Thoracic aorta (tissue), 2 donors: ENCODE measurements at places on chromosomes 4 and X.

DNA sequence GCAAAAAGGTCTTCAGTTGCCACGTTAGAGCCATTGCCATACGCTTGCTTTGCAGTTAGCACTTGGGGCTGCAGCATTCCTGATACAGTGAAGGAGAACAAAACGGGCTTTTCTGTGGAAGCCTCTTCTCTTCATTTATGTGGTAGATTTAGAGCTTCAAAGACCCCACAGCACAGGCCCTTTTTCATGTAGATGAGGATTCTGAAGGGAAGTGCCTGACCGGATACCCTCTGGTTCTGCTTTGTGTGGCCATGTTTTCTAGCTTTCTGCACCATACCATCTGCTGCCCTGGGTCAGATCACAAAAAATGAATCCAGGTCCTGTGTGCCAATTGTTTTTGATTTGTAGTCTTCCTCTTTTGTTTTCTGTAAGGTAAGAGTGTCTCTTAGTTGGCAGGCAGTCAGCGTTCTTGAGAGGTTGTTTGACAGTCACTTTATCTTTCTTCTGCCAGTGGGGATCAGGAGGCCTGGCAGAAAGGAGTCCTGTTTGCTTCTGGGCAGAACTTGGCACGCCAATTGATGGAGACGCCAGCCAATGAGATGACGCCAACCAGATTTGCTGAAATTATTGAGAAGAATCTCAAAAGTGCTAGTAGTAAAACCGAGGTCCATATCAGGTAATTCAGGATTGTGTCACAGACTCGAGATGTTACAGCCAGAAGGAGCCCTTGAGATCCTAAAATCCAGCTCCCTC lies 7.7 kb downstream of the LAP3 start:
- DNase-seq: no peak

- no peak for DNase-seq
These were observed 58.4 kb upstream of the STS start for GRCh38 chrX:7088968-7089615.

DNA sequence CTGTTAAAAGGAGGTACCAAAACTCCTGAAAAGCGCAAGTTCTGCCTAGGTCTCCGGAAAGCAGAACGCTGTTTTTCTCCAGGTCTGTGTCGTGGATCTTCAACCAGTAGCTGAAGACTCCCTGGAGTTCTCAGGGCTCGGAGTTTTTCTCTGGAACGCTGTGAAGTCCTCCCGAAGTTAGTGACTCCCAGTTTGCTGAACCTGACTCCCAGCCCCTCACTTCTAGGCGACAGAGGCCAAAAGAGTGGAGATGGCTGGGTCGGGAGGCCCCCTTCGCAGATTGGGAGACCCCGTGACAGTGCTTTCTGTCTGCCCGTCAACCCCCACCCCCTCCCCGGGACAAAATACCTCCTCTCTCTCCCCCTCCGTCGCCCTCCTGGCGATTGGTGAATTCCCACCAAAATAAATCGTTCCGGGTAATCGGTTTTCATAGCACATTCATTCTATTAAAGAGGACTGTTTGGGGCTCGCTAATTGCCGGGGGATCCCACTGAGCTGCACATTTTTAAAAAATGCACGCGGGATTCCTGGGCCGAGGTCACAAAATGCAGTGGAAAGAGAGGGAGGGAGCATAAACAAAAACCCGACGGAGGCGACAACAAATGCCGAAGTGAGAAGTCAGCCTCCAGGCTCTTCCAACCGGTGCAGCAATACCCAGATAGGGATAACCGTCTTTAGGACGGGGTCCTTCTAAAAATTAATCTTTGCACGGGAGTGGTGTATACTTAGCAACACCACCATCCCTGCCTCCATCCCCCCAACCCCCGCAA lies 4.0 kb upstream of the MSX1 start:
- DNase-seq: no peak

DNA sequence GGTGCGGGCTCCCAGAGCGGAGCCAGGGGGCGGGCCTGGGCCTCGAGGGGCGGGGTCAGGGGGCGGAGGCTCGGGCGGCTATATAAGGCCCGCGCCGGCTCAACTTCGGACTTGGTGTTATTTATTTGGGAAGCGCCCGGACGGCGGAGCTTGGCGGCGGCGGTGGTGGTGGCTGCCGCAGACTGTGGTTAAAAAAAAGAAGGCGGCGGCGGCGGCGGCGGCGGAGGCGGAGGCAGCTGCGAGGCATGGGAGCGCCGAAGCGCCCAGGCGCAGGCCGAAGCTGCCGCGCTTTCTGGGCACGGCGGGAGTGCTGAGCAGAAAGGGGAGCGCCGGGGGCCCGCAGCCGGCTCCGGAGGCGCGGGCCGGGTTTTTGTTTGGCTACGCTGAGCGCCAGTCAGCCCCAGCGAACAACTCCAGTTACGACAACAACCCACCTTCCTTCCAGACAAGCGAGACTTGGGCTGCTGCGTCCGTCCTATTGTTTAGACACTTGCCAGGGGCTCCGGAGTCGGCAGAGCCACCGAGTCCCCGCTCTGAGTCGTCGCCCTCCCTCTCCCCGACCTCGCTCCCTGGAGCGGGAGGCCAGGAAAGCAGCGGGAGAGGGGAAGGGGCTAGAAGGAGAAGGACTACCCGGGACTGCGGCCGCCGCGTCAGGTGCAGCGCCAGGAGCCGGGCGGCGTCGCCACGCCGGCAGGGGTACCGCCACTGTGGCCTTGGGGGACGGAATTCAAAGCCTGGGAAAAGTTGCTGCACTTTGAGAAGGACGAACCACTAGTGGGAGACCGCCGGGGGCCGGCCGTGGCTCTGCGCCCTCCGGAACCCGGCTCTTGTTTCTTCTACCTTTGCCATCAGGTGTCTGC lies at the start of gene SLIT2:
TSS of gene SLIT2 (plus strand) at position 110 of the 860 bp plus-strand sequence. CDS start 1,911 bp downstream, outside the sequence.
- no peak for DNase-seq

DNA sequence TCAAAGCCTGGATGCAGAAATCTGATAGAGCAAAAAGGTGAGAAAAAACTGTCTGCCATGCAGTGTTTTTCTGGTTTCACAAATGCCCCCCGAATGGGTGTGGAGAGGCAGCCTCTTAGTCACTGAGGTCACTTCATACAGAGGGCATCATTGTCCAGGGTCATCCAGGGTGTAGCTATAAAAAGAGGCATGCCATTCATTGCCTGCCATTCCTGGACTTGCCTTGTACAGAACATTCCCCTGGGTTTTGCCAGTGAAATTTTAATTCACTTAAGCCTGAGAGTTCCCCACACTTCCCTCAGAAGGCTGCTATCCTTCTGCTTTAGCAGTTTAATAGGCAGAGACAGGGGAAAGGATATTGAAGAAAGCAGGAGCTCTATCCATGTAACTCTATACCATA lies 230.3 kb downstream of the UNC5C start:
- DNase-seq: no peak

DNA sequence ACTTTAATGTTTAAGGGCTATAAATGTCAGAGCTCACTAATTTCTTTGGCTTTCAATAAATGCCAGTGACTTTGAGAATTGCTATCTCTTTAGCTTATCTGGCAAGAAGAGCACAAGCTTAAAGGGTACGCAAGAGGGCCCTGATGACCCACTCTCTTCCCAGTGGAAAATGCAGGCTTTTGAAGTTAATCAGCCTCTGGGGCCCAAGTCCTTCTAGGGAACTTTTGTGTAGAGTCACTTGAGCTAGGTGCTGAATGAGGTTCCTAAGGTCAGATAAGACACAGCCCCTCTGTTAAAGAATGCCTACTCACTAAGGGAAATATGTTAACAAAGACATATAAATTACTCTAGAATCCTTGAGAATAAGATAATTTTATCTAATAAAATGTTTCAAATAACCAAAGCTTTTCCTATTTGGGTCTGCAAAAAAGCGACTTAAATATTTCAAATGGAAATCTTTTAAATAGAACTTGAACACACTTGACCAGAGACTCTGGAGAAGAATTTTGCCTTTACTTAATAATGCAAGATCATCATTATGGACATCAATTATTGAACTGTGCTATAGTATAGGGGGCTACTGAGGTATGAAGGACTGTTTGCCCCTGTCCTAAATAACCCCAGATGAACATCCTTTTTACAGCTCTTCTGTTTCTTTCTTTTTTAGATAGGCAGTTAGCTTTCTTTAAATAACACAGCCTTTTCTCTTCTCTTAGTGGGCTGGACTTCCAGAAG lies 430.1 kb downstream of the GBA3 start:
- DNase-seq: no peak

DNA sequence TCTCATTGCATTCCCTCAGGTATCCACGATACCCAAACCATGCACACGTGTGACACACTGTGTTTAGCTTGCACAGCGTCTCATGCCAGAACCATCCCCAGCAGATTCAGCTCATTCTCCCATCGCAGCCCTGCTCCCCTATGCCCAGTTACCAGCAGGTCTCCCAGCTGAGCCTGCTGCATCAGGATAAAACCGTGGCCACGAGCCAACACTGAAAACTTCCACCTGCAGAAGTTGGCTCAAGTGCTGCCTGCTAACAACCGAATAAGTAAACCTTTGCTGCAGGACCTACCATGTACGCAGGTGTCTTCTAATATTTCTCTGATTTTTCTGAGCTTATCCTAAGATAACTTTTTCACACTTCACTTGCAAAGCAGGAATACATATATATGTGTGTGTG lies 120.4 kb upstream of the STS start:
- no peak for DNase-seq

- DNase-seq: no peak
These were observed 17.2 kb upstream of the SH3TC1 start for GRCh38 chr4:8181844-8182243.

DNA sequence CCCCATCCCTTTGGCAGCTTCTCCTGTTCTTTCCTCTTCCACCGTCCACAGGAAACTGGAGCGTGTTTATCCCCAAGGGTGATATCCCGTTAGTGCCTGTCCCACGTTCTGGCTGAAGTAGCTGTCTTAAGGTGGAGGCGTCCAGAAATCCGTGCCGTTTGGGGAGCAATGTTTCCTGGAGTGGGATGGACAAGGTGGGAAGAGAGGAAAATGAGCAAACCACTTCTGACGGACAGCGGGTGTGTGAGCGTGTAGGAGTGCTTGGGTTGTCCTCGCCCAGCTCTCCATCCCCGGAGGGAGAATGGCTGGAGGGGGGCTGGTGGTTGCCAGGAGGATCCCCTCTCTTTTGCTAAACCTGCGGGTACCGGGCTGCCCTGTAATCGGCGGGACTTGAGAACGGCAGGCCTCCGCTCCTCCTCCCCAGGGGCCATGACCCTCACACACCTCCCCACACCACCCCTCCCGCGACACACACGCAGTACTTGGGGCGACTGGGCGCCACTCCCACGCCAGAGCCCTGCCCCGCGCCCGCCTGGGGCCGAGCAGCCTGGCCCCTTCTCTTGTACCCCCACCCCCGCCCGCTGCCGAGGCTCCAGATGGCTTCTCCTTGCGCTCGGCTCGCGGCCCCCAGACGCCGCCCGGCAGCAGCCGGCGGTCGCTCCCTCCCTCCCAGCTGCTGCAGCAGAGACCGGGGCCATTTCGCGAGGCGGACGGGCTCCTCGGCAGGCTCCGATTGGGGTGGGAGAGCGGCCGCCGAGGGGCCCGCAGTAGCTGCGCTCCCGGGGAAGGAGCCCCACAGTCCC lies 13.9 kb upstream of the PRDM8 start:
- DNase-seq: no peak

DNA sequence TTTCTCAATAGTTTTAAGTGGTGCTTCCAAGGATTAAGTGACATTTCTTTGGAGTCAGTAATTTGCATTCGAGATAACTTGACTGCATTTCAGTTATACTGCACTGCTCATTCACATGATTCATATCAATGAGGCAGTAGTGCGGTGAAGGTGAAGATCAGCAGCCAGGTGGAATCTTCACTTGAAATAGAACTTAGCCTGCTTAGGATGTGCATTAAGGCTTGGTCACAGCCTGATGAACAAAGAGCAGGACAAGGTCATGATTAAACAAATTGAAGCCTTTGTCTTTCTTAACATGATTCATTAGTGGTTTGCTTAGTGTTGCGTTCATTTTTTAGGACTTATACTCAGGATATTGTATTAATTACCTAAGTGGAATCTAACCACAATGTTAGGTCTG lies 212.1 kb upstream of the GALNTL6 start:
- no peak for DNase-seq

DNA sequence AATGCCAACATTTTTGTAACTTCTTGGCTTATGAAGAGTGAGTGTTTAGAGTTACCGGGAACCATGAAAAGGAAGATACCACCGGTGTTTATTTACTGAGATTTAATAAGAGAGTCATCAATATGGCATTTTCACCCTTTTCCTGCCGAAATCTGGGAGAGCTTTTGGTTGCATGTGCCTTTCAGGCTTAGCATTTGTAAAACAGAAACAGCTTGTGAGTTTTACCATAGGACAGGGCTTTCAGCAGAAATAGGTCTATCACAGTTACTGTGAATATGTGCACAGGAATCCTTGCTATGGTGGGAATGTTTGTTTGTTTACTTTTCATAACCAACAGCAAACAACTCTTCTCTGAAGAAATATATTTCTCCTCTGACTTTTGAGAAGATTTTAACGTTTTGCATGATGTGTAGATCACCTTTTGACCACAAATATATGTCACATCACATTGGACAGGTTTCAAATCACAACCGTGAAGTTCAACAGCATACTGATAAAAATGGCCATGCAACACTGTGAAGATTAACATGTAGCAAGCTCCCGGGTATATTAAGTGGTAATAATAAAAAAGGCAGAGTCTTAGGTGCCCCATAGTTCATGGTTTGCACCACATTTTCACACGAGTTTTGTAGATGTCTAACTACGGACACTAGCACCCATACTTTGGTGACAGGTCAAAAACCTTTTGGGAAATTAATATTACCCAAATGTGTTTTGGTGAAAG lies 21.3 kb downstream of the ARHGAP24 start:
- DNase-seq: no peak

DNA sequence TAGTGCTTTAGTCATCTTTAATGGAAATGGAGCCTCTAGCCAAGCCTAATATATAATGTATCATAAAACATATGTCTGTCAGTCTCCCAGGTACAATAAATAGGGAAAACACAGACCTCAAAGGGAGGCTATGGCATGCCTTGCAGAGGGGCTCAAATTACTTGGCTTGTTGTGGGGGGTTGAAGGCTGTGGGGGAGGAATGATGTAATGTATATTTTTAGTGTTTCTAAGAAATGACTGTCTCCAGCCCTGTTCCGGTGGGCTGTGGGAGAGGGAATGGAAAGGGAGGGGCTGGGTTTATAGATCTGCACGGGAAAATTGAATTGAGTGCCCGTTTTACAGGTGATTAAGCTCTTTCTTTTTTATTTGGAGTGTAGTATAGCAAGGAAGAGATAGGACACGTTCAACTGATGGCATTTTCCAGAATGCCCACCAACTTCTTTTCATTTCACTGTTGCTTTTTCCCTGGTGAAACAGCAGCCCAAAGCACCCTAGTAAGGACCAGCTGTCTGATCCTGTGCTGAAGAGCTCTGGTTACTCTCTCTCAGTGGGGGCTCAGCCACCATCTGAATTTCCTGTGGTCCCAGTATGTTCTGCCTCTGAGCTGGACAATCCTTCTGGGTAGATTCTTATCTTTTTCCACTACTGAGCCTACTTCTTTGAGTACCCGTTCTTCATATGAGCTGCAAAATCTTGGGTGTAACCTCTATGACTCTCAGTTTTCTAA lies 220.7 kb upstream of the CASK start:
- DNase-seq: no peak

GRCh38 chrX:100995469-100995868 lies 26.0 kb downstream of the ARL13A start:
- DNase-seq: no peak

- no peak for DNase-seq
These were observed 71.5 kb downstream of the SLC16A2 start for GRCh38 chrX:74492720-74493201.
